Activated CD8-positive, alpha-beta memory T cell treated with anti-CD3 and anti-CD28 coated beads for 1 hour (primary cell): ENCODE measurements at places on chromosomes 5 and 9.
A peak's percentile ranks its signal among the peaks of the same experiment; 100 is the strongest.

DNA sequence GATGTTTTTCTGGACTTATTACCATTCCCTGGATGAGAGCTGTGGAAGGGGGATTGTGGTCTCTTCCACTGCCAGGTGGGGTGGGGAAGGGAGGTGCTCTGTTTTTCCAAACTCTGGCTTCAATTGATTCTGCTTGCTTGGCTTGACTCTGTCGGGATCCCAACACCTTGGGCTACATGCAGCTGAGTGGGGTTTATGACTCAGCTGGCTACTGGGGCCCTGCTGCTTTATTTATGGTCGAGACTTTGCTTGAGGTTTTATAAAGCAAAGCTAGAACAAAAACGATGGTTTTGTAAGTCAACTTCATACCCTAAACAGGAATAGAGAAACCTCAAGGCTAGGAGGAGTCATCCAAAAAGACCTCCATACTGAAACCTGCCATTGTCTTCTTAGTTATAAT lies 76.3 kb downstream of the AOPEP start:
- DNase-seq = no peak

DNA sequence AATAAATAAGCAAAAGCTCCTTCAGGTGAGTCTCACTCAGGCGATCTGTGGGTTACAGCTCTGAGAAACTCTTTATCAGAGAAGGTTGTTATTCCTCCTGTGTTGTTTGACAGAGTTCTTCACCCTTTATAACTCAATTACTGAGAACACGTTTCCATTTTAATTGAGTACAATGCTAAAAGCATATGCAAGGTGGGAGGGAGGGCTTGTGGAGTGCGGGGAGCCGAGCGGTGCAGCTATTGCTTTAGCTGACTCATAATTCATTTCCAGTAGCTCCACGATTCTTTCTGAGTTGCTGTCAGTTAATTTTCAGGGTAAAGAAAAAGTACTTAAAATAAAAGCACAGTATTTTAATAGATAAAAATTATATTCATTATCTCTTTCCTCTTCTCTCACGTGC lies 104.7 kb upstream of the CKMT2 start:
- no peak for DNase-seq

DNA sequence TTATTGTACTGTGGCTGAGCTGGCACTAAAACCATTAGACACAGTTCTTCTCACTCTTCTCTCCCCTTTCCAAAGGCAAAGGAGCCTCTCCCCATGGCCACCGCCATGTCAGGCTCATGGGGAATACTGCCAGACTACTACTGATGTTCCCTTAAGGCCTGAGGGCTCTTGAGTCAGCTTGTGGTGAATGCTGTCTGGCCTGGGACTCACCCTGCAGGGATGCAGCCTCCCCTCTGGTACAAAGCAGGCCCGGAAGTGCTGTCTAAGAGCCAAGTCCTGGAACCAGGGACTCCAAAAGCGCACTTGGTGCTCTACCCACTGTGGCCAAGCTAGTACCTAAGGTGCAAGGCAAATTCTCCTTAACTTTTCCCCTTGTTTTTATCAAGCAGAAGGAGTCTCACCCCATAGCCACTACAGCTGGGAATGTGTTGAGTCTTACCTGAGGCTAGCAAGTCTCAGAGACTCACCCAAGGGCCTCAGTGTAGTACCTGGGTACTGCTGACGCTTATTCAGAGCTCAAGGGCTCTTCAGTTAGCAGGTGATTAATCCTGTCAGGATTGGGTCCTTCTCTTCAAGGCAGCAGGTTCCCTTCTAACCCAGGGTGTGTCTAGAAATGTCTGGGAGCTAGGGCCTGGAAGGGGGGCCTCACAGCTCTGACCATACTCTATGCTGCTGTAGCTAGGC lies 33.2 kb upstream of the C5orf46 start:
- no peak for DNase-seq

DNA sequence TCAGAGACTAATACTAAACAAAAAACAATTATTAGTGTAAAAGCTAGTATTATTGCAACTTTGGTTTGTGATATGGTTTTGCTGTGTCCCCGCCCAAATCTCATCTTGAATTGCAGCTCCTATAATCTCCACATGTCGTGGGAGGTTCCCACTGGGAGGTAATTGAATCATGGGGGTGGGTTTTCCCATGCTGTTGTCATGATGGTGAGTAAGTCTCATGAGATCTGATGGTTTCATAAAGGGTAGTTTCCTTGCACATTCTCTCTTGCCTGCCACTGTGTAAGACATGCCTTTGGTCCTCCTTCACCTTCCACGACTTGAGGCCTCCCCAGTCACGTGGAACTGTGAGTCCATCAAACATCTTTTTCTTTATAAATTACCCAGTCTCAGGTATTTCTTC lies 325.9 kb upstream of the DAB2 start:
- DNase-seq = no peak

DNA sequence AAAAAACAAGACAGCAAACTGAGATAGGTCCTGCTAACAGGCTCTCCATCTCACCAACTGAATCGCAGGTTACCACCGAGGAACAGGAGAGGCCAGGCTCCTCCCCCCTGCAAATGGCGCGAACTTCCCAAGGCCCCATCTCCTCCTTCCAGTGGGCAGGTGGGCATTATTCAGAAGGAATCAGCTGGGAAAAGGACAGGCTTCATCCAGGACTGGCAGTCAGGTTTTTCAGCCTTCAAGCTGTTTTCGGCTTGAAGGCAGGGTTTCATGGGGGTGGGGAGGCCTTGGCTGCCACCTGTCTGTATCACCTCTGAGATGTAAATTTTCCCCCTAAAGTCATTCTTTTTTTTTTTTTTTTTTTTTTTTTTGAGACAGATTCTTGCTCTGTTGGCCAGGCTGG lies 79.4 kb downstream of the SFXN1 start:
- no peak for DNase-seq

DNA sequence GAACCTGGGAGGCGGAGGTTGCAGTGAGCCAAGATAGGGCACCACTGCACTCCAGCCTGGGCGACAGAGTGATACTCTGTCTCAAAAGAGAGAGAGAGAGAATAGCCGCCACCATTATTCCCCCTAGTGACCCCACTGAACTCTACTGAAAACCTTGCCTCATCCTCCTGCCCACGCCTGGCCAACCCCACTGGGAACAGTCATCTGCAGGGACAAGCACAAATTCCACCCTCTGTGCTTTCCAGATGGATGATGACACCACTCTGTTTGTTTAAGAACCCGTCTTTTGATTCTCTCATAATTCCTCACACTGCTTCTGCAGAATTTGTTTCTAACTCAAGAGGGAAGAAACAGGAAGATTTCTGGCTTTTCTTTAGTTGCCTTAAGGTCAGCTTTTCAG lies 12.2 kb downstream of the BHMT2 start:
- no peak for DNase-seq

DNA sequence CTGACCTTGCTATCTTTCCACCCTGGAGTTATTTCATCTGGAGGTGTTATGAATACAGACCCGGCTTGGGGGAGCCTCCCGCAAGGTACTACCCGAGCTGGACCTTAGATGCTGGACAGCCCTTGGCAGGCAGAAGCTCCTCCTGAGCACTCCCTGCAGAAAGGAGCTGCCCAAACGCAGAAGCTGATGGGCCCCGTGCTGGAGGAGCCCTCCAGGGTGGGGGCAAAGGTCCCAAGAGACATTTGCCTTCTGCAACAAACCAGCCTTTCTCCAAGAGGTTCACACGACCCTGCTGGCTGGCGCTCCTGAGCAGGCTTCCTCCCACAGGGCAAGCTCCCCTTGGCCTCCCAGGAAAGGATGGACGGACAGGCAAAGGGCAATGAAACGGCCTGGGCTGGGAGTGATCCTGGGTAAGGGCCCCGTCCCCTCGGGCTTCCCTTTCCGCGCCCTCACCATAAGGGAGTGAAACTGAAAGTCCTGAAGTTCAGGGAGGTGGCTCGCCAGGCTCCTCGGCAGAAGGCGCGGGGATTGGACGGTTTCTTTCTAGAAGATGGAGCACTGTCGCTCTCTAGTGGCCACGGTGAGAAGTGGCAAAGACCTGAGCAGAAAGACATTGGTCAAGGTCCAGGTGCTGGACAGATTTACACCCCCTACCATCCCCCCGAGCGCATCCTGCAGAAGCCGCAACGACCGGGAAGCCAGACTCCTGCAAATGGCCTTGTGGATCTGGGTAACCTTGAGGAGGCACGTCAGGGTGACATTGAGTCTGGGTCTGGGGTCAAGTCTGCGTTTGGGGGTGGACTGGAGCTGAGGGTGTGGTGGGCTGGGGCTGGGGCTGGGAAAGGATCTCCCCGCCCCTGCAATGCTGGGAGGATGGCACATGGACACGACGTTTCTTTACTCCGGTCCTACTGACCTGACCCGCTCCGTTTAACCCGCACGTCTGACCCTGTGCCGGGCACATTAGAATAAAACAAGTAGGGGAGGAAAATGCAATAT lies 56.4 kb downstream of the NEURL1B start:
- DNase-seq = peak; percentile 66

- DNase-seq = no peak
Observed at GRCh38 chr9:109856785-109857184, 76.8 kb downstream of the PALM2AKAP2 start.

GRCh38 chr9:122340161-122340560 lies 30.7 kb upstream of the PTGS1 start:
- DNase-seq = no peak

GRCh38 chr5:67140413-67140812 lies 56.2 kb downstream of the CD180 start:
- DNase-seq = no peak

DNA sequence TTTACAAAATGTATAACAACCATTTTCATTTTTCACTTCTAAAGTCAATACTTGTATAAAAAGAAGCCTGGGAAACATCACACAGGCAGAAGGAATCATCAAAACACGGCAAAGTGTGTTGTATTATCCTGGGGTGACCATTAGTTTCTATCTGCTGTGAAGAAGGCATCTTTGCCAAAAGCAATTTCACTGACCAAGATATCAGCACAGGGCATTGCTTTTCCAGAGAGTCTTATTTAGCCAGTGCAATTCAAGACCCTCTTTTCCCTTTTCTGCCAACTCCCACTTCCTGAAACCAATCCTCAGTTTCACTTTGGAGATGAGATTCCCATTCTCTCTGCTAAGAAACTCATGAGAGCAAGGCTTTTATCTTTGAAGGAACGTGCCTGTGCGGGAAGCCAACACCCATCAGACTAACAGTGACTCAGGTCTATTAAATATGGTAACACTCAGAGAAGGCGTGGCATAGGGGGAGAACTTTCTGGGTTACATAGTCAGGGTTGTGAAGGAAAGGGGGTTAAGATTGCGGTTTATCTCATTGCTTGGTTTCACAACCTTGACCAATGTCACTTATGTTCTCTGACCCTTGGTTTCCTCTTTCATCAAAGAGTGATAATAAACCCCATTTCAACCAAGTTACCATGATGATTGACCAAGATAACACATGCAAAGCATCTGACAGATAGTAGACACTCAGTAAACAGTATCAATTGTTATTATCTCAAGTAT lies 666.9 kb upstream of the KLF4 start:
- DNase-seq = no peak

GRCh38 chr5:68771221-68771620 lies 322.6 kb upstream of the SLC30A5 start:
- DNase-seq = no peak

- no peak for DNase-seq
Observed at GRCh38 chr9:4842213-4842612, 49.5 kb downstream of the RCL1 start.

DNA sequence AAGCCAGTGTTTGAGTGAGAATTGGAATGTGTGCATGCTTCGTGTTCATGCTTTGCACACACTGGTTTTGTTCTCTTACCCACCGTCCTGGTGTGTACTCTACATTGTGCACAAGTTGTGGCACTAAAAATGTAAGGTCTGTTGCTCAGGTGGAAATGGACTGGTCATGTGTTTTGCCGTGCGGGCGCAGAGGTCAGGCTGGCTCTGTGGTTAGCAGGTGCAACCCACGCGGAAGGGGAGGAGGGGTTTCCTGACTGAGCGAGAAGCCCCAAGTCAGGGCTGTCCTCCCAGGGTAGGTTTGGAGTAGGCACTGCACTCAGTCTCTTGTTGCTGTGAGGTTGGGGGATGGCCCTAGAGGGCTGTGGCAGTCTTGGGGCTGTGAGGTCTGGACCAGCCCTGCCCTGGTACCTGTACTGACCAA lies 86.6 kb downstream of the EHMT1 start:
- no peak for DNase-seq

DNA sequence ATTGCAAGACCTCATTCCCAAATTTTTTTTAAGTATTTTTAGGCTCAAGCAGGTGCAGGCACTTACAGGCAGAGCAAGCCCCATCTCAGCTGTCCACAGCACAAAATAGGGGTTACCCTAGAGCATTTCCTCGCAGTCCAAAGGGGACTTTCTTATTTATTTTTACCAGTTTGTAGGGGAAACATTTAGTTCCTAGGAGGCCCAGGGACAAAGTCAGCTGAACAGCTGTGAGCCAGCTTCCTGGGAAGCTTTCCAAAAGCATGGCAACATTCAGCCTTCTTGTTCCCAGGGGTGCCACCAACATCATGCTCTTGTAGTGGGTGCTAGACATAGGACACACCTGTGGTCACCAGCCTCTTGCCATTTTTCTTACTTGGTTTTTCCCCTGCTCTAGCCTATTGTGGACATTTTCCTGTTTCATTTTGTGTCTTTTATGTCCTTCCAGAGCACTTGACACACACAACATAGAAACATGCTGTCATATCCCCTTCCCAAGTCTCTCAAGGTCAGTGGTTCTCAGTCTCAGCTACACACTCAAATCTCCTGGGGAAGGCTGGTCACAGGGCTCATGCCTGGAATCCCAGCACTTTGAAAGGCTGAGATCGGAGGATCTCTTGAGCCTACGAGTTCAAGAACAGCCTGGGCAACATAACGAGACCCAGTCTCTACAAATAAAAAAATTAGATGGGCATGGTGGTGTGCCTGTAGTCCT lies 38.2 kb downstream of the HAVCR1 start:
- DNase-seq = no peak

DNA sequence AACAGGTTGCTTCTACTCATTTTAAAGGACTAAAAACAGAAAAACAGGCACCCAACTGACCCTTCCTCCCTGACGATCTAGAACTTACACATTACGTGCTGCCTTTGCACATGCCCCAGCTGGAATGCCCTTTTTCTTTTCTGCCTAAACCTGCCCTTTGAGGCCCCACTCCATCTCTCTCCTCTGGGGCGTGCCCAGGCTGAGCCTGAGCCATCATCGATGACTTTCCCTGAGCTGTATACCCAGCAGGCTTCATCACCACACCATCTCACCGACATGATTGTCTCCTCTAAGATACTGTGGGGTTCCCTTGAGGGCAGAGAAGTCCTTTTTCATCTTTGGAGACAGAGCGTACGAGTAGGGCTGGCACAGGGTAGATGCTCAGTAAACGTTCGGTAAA lies 24.1 kb upstream of the GABBR2 start:
- DNase-seq = no peak

GRCh38 chr5:116371935-116372334 lies 202.7 kb downstream of the SEMA6A start:
- DNase-seq = no peak

DNA sequence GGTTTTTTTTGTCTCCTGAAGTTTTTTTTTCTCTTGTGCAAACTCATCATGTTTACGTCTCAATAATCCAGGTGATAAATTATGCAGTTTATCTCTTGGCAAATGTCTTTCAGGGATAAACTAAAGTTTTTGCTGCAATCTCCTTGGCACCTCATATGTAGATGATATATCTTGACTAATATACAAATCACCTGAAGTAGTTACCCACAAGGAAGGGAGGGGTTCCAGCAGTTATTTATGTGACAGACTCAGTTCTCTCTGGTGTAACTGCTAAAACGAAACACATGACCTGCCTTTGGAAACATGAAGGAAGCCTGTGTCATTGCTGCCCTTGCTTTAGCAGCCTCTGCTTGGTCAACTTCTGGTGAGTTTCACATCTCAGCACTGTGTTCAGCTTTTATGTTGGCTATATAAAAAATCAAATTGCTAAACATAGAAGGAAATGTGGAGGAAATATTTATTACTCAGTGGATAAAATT lies 39.3 kb upstream of the KIAA1958 start:
- DNase-seq = no peak

- no peak for DNase-seq
Observed at GRCh38 chr5:133041157-133041784, 10.5 kb upstream of the HSPA4 start.
